ENCODE measurements at places on chromosomes 4 and X.

- DNase-seq, result no peak
These were observed 446.9 kb downstream of the GRXCR1 start for GRCh38 chr4:43339435-43339834.

DNA sequence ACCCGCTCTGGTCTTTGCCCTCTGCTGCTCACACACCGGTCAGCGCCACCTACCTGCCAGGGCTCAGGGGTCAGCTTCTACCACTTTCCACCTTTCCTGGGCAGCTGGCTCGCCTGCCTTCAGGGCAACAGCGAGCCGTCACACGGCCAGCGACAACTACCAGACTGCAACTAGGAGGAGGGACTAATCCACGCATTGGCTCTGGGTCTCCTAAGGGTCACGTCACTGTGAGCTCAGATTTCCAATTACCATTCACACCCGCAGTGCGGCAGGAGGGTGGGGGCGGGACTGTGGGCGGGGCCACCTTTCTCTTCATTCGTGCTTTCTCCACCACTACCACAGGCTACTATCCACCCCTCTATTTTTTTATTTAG, at the start of gene BEX5:
TSS of gene BEX5 (minus strand) at position 172 of the 374 bp plus-strand sequence. CDS start 1,712 bp downstream, outside the sequence.
- DNase-seq, result peak; percentile 8

GRCh38 chrX:154082396-154083125, 15.0 kb downstream of the MECP2 start:
- DNase-seq, result no peak

GRCh38 chr4:80422727-80423404, 87.3 kb downstream of the CFAP299 start:
- no peak for DNase-seq

DNA sequence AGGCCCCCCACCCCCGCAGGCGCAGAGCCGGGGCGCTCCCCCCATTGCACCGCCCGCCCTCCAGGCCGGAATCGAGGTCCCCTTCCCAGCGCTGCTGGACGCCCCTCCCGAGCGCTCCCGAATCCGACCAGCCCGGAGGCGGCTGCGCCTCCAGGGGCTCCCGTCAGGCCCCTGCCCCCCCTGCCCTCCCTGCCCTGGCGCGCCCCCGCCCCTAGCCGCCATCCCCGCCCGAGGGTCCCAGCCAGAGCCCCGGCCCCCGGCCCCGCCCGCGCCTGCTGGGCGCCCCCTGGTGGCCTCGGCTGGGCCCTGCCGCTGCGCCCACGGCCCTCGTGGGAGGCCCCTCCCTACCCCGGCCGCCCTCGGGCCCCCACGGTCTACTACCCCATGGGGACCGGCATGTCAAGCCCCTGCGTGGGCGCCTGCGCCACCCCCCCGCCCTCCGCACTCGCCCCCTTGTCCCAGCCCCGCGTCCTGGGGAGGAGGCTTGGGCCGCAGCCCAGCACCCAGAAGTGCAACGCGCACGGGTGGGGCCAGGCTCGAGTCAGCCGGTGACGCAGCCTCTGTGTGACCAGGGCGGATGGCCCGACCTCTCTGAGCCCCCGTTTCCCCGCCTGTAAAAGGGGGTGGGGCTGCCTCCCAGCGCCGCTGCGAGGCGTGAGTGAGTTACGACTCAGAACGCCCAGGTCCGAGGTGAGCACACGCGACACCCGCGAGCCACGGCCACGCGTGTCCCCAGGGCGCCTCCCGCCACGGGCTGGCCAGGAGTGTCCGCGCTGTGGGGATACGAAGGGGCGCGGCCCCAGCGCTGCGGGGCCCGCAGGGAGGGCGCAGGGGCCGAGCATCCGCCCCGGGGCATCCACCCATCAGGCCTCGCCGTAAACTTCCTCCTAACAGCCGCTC, 104.9 kb downstream of the FAM53A start:
- peak; percentile 31 for DNase-seq

GRCh38 chrX:149818652-149819051, 36.9 kb downstream of the MAGEA9 start:
- DNase-seq, result no peak
